ENCODE measurements at places on chromosomes 12 and 14.

DNA sequence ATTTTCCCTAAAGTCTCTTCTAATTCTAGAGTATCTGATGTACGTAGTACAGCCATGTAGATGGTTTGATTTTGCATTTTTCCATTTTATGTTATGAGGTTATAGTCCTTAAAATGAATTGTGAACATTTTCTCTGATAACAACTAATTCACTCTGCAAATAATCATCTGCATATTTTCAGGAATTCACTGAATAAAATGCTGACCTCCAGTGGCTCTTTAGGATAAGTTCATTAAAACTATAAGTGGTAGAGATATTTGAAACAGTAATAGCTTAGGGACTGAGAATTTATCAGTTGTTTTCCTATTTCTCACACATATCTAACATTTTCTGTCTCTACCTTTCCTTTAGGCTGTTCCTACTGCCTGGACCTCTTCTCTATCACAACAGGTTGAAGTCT is 4.4 kb downstream of the MSRB3 start:
- no peak for DNase-seq

DNA sequence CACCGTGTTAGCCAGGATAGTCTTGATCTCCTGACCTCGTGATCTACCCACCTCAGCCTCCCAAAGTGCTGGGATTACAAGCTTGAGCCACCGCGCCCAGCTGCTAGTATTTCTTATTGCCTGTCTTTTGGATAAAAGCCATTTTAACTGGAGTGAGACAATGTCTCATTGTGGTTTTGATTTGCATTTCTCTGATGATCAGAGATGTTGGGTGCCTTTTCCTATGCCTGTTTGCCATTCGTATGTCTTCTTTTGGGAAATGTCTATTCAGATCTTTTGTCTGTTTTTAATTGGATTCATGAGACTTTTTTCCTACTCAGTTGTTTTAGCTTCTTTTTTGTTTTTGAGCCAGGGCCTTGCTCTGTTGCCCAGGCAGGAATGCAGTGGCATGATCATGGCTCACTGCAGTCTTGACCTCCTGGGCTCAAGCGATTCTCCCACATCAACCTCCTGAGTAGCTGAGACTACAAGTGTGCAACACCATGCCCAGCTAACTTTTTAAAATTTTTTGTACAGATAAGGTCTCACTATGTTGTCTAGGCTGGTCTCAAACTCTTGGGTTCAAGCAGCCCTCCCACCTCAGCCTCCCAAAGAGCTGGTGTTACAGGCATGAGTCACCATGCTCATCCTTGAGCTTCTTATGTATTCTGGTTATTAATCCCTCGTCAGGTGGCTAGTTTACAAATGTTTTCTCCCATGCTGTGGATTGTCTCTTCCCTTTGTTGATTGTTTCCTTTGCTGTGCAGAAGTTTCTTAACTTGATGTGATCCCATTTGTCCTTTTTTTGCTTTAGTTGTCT is 65.9 kb downstream of the ACACB start:
- no peak for DNase-seq

GRCh38 chr14:100540141-100540925 is 46.9 kb downstream of the BEGAIN start:
- DNase-seq, result no peak

- DNase-seq, result no peak
Observed at GRCh38 chr12:3726456-3726855, 26.5 kb downstream of the CRACR2A start.

- no peak for DNase-seq
Observed at GRCh38 chr14:100022772-100023451, 42.3 kb upstream of the EVL start.

DNA sequence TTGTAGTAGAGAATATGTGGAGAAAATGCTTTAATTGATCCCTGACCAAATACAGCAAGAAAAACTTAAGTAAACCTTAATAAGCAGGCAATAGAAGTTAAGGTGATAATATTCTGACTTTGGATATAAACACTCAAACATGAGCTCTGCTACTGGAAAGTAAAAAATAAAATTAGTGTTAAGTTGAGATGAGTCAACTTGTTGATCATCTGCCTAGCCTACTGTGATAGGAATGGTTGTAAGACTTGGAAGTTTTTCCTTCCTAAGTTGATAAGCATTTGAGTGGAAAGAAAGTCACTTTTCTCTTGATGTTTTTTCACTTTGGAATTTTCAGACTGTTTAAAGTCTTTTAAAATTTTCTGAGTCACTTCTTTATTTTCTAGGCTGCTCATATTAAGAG is 26.0 kb downstream of the ADIPOR2 start:
- DNase-seq, result no peak

- DNase-seq, result no peak
Observed at GRCh38 chr14:78202976-78203375, 32.8 kb downstream of the NRXN3 start.

DNA sequence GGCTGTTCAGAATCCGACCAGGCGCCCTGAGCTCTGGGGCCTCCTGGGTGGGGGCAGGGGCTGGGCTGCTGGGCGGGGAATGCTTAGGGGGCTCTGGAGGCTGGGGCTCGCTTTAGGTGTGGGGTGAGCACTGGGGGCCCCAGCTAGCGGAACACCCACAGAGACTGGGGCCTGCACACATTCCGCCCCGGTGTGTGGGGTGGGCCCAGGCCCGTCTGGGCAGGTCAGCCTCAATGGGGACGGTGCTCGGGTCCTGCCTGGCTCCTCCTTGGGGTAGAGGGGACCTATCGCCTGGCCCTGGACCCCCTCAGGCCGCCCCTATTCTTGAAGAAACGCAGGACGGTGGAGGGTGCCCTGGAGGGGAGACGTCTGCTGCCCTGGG is 364.8 kb downstream of the TMEM121 start:
- no peak for DNase-seq

DNA sequence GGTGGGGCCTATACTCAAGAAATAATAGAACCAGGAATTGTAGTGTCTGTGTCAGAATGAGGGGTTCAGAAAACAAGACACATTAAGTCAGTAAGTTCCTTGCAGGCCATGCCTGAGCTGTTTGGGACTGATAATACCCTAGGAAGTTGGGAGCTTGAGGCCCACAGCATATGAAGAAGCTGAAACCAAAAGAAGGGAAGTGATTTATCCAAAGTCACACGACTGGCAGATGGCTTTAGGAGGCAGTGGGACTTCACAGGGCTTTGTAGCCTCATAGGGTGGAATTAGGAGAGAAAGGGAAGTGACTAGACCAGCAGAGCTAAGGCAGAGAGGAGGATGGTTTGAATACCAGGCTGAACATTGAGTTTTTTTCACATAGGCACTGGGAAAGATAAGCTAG is 56.6 kb upstream of the SRSF5 start:
- DNase-seq, result no peak

GRCh38 chr12:27780612-27781408 is 774 bp upstream of the MANSC4 start:
- no peak for DNase-seq

DNA sequence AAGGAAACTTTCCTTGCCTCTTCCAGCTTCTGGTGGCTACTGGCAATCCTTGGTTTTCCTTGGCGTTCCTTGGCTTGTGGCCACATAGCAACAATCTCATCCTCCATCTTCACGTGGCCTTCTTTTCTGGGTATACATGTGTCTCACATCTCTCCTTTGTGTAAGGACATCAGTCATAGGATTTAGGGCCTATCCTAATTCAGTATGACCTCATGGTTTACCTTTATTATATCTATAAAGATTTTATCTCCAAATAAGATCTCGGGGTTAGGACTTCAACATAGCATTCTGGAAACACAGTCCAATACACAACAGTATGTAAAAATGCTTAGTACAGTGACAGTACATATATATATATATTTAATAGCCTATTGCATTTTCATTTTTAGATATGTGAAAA is 58.4 kb upstream of the LRIG3 start:
- DNase-seq, result no peak

DNA sequence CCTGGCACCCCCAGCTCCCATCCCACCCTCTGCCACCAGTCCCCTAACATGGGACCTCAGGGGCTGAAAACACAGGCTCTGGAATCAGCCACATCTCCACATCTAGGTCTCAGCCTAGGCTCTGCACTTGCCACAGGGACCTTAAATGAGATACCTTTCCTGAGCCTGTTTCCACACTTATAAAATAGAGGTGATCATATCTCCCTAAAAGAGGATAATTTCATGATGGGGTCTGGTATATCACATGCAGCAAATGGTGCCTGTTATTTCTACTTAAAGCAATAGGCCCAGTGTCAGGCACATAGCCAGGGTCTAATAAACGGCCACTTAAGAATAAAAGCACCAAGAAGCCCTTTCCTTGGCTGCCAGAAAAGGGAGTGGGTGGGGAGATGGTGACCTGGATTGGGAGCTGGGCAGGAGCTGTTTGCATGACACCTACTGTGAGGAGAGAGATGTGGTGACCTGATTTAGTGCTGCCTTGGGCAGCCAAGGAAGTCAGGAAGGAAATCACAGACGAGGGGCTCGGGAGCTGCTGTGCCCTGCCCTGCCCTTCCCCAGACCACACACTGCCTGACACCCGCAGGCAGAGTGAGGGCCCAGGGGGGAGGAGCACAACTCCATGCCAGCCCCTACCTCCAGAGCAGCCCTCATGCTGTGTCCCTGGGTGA is 71.2 kb downstream of the IRF2BPL start:
- no peak for DNase-seq

GRCh38 chr12:9066755-9067423 is 48.8 kb downstream of the A2M start:
- no peak for DNase-seq

- no peak for DNase-seq
Observed at GRCh38 chr12:48125985-48126384, 6.8 kb downstream of the PFKM start.

- DNase-seq, result no peak
Observed at GRCh38 chr12:118685983-118686607, 295.2 kb upstream of the SRRM4 start.

GRCh38 chr14:38250331-38250730 is 5.6 kb downstream of the CLEC14A start:
- no peak for DNase-seq

DNA sequence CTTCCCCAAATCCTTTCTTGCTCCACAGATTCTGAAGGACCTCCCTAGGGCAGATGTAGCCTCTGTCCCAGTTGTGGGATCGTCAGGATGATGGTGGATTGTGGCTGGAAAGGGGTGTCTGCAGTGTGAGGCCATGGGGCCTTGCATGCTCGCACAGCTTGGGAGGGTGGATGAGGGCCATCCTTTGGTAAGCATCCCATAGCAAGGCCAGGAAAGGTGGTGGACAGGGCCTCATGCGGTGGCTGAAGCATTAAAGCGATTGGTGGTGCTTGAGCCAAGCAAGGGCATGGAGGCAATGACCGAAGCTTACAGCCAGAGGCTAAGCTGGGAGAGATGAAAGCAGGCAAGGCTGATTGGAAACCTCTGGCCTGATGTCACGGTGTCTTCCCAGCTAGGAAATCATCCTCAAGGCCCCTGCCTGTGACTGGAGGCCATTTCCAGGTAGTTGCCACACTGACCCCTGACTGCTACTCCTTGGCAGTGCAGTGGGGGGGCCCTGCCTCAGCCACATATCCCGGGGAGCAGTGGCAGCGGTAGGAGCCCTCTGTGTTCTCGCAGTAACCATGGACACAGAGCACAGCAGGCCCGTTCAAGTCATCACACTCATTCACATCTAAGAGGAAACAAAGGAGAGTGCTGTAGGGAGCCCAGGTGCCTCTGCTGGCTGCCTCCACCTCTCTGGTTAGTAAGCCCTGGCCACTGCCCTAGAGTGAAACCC is 7.0 kb downstream of the ISCA2 start:
- DNase-seq, result no peak

- DNase-seq, result no peak
Observed at GRCh38 chr12:80472911-80473500, 29.0 kb downstream of the PTPRQ start.

- no peak for DNase-seq
Observed at GRCh38 chr12:83841620-83842019, 1071.0 kb downstream of the SLC6A15 start.

GRCh38 chr14:99733211-99733539 is 49.1 kb downstream of the CYP46A1 start:
- DNase-seq, result no peak

GRCh38 chr14:91554535-91555332 is 44.6 kb upstream of the PPP4R3A start:
- no peak for DNase-seq

DNA sequence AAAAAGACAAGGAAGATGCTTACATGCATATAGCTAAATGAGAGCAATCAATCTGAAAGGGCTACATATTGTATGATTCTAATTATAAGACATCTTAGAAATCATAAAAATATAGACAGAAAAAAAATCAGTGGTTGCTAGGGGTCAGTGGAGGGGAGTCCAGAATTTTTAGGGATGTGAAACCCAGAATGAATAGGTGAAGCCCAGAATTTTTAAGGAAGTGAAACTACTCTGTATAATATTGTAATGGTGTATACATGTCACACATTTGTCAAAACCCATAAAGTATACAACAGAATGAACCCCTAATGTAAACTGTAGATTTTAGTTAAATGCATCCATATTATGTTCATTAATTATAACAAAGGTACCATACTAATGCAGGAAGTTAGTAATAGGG is 713.2 kb downstream of the FLRT2 start:
- no peak for DNase-seq

GRCh38 chr12:122031342-122032216 is 9.9 kb downstream of the BCL7A start:
- peak; percentile 15 for DNase-seq

GRCh38 chr12:47973870-47974269 is 10.5 kb downstream of the TMEM106C start:
- no peak for DNase-seq

DNA sequence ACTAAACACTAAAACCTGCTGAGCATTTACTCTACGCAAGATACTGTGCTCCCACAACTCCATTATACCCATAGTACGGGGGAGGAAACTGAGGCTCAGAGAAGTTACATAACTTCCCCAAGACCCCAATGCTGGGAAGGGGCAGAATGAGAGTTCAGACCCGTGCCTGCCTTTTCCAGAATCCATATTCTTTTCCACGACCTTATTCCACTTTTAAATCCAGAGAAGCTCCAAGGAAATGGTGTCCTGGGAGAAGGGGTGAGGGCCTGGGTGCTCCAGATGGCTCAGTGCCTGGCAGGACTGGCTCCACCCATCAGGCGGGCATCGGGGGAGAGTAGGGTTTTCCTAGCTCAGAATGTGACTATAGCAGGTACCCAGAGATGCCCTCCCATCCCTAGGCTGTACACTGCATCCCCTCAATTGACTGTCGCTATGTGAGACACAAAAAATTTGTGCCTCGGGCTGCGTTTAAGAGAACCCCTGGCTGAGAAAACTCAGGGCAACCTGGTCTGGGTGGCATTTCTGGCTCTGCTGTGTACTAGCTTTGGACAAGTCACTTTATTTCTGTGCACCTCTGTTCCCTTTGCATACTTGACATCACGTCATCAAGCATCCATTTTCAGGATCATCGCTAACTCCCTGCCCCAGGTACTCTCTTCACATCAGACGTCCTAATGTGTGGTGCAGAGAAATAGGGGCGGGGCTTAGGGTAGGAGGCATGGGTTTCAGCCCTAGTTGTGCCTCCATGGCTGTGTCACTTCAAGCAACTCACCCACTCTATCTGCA is 11.6 kb upstream of the IQSEC3 start:
- DNase-seq, result no peak

DNA sequence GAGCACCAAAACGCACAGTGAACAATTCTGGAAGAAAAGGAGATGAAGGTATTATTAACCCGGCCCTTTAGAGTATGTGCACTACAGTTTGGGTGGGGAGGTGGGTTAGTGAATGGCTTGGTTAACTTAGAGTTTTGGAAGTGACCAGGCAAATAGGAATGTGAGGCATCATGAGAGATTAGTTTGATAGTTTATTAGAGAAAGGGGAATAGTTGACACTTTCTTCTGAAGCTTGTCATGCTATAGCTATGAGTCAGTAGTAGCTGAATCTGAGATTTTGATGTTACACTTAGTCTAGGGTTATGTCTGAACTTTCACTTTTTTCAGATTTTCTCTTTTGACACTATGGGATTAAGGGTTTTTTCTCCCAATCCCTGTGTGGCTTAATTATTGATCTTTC is 567.2 kb downstream of the SNAPC1 start:
- DNase-seq, result no peak

Data from stimulated activated CD8-positive, alpha-beta memory T cell treated with anti-CD3 and anti-CD28 coated beads, Interleukin-15, amount 100 ng/mL, for 48 hours (primary cell).